Stimulated activated CD8-positive, alpha-beta memory T cell treated with anti-CD3 and anti-CD28 coated beads, Interleukin-4, amount 100 ng/mL, for 24 hours (primary cell): ENCODE measurements at places on chromosomes 3 and 15.

DNA sequence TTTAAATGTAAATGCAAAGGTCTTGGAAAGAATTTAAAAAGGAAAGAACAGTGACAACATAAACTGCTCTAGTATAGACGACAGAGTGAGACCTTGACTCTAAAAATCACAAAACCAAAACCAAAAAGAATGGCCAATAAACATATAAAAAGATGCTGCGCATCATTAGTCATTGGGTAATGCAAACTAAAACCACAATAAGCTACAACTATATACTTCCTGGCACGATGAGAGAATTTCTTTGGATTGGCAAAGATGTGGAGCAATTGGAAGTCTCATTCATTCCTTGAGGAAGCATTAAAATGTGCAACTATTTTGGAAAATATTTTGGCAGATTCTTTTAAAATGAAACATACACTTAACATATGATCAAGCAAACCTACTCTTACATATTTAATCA lies 98.7 kb upstream of the ZPLD1 start:
- no peak for DNase-seq

DNA sequence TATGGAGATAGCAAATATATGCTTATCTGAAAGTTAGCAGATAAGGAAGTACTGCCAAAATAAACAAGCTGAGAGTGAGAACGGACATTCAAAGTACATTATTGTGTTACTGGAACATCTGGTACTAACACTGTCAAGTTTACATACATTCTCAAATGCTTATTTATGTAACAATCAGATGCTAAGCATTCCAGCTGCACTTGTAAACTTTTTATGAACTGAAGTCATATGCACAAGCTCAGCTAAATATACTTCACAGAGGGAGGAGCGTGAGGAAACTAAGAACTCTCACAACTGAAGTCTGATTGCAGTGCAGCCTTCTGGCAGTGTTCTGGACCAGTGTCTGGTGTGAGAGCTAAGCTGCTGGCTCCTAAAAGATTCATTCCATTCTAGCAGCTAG lies 223.7 kb upstream of the NANOGP8 start:
- no peak for DNase-seq

- peak; percentile 34 for DNase-seq
These were observed 62.5 kb downstream of the SFMBT1 start for GRCh38 chr3:52983336-52983807.

GRCh38 chr3:44439499-44440295 lies 37.8 kb downstream of the ZNF445 start:
- peak; percentile 58 for DNase-seq

DNA sequence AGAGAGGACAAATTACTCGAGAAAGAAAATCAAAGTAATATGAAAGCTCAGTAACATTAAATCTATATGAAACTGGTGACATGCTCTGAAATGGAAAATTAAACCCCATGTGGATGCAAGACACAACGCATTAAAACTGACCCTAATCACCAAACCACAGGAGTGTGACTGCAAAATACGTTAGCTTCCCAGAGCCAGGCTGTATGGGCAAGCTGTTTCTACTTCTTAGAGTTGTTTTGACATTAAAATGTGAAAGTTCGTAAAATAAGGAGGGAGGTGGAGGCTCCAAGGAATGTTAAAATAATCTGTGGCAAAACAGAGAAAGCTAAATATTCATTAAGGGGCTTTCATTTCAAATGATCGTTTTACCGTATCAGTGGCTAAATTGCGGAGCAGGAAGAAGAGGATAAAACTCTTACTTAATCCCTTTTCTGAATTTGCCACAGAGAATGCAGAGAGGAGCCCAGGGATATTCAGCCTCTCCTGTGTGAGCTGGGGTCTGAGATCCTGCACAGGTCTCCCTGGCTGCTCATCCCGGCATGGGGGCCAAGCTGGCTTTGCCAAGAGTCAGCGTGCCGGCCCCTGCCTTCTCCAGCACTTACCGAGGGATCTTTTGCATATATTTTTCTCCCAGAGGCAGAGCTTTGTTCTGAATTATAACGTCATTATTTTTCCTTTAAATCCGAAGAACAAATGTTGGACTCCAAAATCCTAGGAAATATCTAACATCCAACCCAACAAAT lies 239.8 kb upstream of the THBS1 start:
- DNase-seq, result no peak

- no peak for DNase-seq
These were observed 155.6 kb upstream of the STT3B start for GRCh38 chr3:31377045-31377642.

- DNase-seq, result no peak
These were observed 40.3 kb downstream of the CHST14 start for GRCh38 chr15:40511093-40511471.

DNA sequence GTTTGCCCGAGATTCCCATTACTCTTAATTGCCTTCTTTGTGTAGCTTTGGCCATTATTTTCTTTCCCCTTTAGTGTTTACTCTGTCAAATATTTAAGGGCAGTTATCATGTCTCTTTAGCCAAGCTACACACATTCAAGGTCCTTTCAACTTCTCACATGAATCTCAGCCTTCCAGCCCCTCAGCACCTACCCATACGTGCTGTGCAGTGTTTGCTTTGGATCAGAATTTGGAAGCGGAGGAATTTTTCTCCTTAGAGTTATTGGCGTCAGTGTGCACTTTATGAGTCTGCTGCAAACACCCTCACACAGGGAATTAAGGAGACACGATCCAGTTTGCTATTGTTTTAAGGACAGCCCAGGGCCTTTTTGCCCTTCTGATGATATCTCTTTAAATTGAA lies 231.6 kb downstream of the CACNA2D3 start:
- DNase-seq, result no peak

DNA sequence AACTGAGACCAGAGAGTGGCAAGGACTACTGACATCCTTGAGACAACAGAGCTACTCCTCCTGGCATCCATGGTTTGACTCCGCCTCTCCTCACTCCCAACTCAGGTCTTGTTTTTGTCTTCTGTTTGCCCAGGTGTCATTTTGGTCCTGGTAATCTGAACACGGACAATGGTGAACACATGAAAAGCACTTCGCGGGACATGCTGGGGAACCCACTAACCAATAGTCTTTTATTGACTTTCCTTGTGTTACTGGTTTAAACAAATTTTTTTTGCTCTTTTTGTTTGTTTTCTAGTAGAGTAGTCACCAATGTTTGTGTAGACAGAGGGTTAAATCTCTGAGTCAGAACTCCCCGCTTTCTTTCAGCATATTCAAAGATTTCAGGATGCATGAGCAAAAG lies 38.4 kb downstream of the LARP6 start:
- no peak for DNase-seq

DNA sequence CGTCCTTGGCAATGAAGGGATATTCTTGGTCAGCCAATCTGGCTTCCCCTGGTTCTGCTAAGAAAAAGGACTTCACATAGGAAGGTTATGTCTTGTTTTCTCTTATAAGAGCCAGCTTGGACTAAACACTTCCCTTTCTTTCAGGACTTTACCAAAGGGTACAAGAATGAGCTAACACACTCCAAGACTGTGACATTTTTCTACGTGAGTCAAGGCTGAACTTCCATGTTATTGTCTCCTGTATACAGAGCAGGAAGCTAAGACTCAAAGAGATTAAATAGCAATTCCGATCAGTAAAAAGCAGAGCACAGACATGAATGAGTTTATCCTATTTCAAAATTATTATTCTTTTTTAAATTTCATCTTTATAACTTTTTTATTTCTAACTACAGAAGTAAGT lies 63.3 kb upstream of the STT3B start:
- DNase-seq, result no peak

DNA sequence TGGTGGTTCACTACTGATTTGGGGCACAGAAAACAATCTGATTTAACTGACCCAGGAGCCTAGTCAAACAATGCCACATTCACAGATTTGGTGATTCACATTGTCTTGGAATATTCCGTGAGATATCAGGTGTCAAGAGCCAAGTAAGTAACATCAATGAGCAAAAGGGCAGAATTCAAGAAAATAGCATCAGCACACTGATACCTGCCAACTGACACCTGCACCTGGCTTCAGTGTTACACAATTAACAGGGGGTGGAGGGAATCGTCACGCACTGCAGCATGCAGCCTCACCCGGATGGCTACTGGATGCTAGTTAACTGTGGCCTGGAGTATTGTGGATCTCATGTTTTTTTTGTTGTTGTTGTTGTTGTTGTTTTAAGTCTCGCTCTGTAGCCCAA lies 17.6 kb downstream of the CCNL1 start:
- no peak for DNase-seq

- no peak for DNase-seq
These were observed 9.6 kb upstream of the ANP32A start for GRCh38 chr15:68830141-68830785.

GRCh38 chr15:90915808-90916440 lies 12.8 kb downstream of the MAN2A2 start:
- DNase-seq, result no peak

DNA sequence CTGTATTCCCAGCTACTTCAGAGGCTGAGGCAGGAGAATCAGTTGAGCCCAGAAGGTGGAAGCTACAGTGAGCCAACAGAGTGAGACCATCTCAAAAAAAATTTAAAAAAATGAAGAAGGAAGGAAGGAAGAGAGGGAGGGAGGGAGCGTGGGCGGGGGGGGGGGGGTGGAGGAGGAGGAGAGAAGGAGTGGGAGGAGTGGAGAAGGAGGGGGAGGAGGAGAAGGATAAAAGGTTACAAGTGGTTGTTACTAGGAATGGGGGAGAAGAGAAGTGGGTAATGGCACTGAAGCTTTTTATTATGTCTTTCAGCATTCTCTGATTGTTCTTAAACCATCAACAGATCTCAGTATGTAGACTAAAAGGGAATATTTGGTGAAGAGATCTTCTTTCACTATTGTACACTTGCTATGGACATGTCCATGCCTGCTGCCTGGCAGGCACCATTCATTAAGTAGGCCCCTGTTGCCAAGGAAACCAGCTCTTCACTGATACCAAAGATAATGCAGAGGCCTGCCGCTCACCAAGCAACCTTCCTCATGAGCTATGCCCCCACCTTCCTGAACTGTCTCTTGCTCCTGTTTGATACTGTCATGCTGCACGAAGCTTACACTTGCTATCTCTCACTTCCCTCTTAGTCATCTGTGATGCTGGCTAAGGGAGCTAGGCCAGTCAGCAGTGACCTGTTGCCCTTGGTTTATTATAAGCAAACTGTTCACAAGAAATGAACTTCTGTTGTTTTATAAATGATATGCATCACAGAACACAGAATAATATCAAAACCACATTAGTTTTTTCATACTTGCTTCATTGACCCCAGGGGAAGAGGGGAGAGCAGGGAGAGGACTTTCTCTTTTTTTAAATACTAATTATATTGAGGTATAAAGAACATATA lies 23.1 kb downstream of the EPM2AIP1 start:
- no peak for DNase-seq

DNA sequence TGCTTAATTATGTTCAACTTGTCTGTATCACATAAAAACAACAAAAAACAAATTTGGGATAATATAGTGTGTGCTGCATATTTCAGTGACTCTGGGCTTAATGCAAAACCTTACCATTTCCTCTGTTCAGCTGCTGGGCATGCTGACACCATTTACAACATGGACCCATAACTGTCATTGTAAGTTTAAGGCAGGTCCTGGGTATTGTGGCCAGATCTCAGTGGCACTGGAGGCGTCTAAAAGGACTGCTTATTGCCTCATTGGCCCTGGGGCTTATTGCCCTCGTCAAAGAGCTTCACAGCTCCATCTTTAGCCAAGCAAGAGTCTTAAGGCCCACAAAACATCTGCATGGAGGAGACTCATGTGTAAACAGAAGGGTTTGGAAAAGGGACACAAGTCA lies 390.2 kb downstream of the NR2F2 start:
- no peak for DNase-seq

GRCh38 chr3:16402451-16402850 lies 111.0 kb downstream of the RFTN1 start:
- no peak for DNase-seq

- DNase-seq, result no peak
These were observed 36.4 kb downstream of the PLSCR4 start for GRCh38 chr3:146214493-146214892.

DNA sequence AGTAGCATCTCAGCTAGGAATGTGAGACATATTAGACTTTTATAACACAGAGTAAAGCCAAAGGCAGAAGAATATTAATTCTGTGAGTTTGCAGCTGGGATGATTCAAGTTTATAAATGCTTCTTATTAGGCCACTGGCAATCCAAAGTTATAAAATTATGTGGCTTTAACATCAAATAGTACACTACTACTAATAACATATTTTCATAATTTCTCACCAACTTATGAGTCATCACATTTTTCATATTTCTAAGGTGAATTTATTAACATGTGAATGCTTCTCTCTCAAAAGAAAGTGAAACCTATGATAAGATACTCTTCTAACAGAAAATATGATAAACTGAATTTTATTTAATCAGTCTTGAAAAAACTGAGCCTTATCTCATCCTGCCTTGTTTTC lies 1348.2 kb upstream of the ALCAM start:
- DNase-seq, result no peak

DNA sequence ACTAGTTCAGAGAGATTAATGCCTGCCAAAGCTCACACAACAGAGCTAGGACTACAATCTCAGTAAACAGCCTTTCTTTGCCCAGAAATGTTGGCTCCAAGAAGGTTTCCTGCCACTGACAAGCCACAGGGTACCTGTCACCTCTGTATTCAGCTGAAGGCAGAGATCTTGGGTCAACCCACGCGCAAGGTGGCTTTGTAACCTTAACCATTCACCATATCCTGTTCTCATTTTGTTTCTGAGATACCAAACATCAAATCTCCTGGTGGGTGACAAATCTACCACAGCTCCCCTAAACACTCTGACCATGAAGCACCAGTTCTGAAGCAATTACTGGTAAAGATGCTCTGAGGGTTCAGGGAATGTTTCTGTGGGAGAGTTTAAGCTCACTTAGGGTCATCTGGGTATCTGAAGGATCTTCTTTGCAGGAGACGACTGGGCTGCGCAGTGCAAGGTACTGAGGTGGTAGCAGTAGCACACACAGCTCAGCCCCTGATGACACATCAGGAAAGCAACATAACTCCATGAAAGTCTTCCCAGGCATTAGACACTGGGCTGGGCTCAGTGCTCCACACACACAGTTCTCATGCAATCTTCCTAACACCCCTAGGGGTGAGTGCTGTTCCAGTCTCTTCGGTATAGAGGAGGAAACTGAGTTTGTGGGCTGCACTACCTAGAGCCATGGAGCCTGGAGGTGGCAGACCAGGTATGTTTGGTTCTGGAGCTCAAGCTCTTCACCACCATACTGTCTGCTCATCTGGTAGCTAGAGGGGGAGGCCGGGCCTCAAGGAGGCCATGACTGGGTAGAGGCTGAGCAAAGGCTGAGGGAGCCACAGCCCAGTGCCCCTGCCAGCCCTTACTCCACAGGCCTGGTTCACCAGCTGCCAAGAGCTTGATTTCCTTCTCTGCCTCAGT lies 7.7 kb downstream of the CXCR6 start:
- DNase-seq, result peak; percentile 37

DNA sequence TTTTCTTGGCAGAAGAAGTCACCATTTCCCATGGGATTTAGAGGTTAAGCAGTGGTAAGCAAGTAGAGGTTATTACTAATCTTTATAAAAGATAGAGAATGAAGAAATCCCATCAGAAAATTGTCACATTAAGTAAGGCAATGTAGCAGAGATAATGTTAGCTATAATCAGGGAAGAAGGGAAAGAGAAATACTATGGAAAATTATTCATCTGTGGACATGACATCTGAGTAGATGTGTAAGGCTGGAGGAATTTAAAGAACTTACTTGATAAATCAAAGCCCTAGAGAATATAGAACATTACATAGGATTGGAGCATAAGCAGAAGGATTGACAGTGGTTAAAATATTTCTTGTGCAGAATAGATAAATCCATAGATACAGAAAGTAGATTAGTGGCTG lies 553.1 kb upstream of the CBLB start:
- no peak for DNase-seq
